Right ventricle myocardium superior (tissue), 1 donor: ENCODE measurements at places on chromosomes 6 and 20.

DNA sequence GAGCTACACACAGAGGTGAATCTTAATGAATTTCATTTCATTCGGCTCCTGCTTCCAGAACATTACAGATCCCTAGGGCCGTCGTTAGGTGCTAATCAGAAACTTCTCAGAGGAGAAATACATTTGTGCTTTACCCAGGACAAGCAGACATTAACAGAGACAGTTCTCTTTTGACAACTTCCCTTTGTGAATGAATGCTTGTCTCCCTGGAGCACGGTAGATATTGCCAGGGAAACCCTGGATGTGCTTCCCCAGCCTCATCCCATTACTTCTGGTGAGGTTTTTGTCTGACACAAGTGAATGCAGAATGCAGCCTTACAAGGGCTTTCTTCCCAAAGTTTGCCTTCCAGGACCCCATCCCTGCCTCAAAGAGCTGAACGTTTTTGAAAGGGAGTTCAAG, 105.4 kb downstream of the SYNDIG1 start:
- no peak for DNase-seq

DNA sequence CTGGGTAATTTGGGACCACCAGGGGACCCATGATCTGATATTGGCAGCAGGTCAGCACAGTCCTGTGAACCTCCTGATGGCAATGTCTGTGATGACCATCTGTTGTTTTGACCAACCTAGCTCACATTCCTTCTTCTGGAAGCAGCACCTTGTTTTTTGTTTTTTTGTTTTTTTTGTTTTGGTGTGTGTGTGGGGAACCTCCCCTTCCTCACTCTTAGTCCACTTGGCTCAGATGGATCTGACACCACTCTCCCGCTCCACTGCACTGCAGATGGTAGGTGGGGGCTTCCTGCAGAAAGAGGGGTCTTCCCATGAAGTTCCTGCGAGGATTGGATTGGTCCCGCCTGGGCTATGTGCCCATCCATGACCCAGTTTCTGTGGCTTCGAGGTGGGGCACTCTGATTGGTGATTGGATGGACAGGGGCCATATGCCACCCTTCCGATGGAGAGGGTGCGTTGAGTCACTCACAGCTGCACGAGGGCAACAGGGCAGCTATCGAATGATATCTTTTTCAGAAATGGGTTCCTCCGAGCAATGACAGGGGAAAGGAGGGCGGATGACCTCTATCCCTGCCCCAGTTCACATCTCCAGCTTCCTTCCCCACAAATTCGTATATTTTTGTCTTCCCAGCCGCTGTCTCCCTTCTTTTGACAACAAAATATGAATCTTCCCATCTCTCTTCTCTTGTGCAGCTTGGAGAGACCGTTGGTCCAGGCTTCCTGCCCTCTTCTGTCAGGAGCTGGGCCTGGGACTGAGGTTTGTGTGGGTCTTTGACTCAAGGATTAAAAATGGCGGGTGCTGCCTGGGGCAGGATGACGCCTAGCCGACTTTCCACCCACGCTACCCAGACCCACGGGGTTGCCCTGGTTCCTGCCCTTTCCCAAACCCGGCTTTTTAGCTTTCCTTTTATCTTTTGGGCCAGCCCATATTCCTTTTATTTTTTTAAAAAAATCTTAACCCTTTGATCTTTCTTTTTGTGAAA, 132.1 kb upstream of the KCNG1 start:
- DNase-seq, result no peak

- DNase-seq, result no peak
Measured at GRCh38 chr20:21100578-21101452, 5.3 kb downstream of the LINC00237 start.

DNA sequence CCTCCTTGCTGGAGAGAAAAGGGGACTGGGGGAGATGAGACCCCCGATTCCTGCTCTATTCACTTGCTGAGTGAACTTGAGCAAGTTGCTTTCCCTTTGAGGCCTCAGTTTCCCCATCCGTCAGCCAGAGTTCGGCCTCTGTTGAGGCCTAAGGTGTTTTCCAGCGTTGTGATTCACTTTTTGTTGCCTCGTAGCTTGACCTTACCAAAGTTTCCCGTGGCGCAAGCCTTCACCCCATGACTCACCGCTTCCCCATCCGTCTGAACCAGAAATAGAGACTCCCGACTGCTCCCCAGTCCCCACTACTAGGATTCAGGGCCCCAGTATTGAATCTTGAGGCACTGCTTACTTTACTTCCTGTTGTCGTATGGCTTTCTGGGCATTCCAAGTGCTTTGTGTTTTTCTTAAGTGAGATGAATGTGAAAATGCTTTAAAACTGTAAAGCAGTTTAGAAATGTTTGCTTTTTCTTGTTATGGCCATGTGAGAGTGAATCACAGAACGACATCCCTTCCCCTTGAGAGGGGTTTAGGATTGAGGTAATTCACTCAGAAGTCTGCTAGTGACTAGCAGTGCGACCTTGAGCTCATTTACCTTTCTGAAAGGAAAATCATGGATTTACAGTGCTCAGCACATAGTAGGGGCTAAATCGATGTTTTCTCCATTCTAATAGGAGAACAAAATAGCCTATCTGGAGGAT, 1.2 kb downstream of the CHMP4B start:
- peak; percentile 55 for DNase-seq

DNA sequence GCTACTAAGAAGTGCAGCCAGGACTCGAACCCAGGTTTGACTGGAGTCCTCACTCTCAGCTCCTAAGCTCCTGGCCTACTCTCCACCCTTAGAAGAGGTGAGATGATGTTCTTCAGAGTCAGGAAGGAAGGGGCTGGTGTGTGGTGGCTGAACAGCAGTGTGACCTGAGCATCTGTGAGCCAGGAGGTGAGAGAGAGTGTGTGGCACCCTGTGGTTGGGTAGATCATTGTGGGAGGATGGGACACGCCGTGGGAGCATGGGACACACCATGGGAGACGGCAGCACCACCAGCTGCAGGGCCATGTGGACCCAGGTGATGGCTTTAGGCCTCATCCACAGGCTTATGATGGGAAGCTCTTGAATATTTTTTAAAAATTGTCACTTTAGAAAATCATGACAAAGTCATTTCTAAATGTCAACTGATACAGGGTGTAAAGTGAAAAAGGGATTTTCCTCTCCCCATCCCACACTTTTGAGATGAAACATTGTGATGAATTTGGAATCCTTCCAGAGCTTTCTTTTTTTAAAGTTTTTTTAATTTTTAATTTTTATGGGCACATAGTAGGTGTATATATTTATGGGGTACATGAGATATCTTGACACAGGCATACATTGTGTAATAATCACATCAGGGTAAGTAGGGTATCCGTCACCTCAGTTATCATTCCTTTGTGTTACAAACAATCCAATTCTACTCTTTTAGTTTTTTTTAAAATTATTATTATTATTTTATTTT, 31.6 kb downstream of the SRC start:
- DNase-seq, result no peak

DNA sequence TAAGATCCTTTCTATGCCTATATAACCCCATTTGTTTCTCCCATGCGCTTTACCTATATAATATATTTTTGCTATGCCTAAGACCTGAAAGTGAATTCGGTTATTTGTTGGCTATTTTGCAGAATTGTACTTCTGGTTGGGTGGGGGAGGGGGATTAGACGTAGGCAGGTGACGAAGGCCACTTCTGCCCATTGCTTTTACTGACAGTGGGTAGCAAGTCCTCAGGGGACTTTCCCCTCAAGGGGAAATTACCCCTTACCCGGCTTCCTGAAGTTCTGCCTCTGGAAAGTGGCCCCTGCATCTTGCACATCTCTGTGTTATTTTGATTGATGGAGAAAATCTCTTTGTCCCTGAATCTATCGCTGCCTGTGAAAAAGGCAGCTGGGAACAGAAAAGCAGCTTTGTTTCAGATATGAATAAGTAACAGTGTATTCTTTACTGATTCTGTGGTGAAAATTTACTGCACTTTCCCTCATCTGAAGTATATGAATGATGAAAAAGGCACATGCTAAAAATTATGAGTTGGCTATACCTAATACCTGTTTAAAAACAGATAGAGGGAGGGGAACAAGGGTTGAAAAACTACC, 133.9 kb downstream of the UTRN start:
- DNase-seq, result no peak

- DNase-seq, result no peak
Measured at GRCh38 chr20:59587570-59587969, 16.8 kb upstream of the PHACTR3 start.
